Kidney capillary endothelial cell (primary cell): ENCODE measurements at places on chromosomes 16 and 17.

DNA sequence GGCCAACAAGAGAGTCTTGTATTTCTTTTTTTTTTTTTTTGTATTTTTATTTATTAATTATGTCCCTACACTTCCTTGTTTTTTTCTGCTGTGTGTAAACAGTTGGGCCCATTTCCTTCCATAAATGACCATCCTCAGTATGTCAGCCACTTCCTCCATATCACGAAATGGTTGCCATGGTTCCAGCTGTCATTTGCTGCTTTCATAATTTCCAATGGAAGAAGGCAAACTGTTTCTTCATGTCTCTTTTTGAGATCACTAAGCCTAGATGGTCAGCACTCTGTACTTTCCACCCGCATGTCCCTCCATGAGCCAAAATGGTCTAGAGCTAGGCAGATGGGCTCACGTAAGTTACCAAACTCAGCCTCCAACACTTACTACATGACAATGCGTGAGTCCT lies 133.5 kb upstream of the FOXF1 start:
- no peak for DNase-seq

GRCh38 chr16:57041182-57042156 lies 50.9 kb upstream of the CPNE2 start:
- no peak for DNase-seq

DNA sequence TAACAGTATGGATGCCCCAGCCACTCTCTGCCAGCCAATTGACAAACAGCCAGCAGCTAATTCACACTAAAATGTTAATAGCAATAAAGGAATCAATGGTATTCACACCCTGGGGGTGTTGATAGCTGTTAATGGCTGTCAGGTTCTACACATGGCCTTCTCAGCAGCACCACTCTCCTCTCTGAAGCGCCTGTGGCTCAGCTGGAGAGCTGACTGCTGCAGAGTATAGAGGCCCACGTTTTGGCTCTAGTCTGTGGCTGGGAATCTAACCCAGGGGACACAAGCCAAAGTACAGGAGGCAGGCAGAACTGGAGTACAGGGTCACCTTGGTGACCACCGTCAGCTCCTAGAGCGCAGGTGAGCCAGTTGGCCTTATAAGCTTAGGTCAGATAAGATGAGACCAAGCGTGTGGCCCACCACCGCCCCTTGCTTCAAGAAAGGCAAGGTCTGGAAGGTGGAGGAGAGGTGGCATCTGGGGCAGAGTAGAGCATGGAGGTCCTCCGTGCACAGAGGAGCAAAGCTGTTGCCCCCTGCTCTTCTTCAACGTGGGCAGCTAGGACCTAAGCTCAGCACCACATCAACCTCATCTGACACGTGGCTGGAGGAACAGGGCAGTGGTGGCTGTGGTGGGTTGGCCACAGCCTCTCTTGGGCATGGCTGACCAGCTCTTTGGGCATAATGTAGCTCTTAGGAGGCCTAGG lies 25.4 kb downstream of the CCR7 start:
- no peak for DNase-seq

GRCh38 chr16:81748476-81749198 lies 30.5 kb upstream of the PLCG2 start:
- no peak for DNase-seq

DNA sequence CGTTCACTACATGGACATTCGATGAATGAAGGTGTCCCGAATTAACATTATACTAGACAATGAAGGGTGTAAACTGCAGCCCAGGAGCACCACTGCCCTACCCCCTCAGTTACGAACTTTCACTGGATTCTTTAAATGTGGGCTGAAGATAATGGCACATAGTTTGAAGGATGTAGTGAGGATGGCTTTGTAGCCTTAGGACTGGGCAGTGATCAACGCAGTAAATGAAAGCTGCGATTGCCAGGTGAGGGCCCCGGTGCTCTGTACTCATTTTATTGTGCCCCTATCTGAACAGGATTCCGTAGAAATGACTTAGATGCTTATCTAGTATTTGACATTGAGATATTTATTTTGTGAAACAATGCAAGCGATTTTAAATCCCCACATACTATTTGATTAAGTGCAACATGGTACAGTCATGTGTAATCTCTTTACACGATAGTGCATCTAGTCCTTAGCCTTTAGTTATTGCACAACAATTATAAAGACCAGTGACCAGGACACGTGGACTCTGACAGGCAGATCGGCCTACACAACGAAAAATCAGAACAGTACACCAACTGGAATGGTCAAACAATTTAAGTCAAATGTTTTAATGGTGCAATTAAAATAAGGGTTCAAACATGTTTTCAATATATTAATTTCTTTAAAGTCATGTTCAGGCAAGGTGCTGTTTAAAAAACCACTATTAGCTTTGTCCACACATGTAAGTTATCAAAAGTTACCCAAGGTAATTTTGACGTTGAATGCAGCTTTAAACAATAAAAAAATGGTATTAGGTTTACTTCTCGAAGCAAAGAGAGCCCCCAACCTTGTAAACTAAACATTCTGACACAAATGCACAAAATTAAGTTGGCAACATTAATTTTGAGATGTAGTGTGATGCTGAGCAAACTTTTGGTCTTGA lies 17.4 kb upstream of the ERN1 start:
- no peak for DNase-seq

DNA sequence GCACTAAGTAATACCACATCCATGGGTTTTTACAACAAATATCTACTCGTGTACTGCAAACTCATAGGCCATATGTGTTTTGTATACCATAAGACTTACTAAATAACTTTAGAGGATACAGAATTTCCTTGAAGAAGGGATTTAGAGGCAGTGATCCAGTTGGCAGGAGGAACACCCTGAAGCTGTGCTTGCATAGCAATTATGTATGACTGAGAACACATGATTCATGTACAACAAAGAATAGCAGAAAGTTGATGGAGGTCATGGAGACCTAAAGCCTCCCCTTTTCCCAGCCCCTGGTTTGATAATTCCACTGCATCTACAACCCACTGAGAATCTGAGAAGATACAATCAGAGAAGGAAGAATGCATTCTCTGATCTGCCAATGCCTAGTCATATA lies 83.8 kb upstream of the PMFBP1 start:
- DNase-seq = no peak

- DNase-seq = no peak
Observed at GRCh38 chr16:68037841-68038597, 14.9 kb downstream of the DUS2 start.

GRCh38 chr17:49496183-49496866 lies 1.2 kb downstream of the NGFR start:
- DNase-seq = peak; percentile 18

- DNase-seq = no peak
Observed at GRCh38 chr17:68646626-68647526, 45.7 kb upstream of the FAM20A start.

GRCh38 chr16:20415541-20415940 lies 6.2 kb downstream of the ACSM5 start:
- DNase-seq = peak; percentile 10

- DNase-seq = no peak
Observed at GRCh38 chr17:39794249-39794970, 56.7 kb downstream of the GRB7 start.

- no peak for DNase-seq
Observed at GRCh38 chr16:17511340-17511739, 40.6 kb upstream of the XYLT1 start.

DNA sequence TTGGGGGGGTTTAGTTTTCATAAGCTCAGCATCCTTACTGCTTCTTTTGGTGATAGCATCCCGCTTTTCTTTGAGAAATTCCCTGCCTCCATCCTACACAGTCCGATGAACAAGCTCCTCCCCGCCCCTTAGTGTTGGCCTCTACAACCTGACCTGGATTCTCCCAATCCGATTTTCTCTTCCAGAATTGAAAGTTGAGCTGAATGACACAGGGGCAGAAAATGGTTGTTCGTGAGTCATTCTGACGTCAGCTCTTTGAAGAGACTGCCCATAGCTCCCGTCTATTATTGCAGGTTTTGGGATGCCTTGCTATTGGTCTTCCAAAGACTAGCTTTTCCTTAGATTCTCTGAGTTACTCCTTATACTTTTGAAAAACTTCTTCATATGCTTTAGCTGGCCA lies 279.7 kb downstream of the SLC39A11 start:
- DNase-seq = no peak

DNA sequence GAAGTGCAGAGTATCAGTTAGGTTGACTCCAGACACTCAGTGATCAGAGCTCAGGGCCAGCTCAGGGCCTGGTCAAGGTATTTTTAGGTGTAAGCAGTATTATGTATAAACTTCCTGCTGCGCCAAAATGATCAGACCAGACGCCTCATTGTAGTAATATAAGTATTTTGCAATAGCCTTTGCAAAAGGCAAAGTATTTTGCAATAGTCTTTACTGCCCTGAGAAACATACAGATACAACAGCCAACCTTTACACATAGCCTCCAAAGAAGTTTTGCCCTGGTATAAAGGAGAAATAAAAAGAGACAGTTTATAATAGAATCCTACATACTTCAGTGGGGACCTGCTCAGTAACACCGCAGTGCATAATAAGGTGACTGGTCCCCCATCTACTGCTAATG lies 333.0 kb upstream of the EEF2KMT start:
- no peak for DNase-seq

- no peak for DNase-seq
Observed at GRCh38 chr16:15031586-15031985, 24.3 kb downstream of the NTAN1 start.

DNA sequence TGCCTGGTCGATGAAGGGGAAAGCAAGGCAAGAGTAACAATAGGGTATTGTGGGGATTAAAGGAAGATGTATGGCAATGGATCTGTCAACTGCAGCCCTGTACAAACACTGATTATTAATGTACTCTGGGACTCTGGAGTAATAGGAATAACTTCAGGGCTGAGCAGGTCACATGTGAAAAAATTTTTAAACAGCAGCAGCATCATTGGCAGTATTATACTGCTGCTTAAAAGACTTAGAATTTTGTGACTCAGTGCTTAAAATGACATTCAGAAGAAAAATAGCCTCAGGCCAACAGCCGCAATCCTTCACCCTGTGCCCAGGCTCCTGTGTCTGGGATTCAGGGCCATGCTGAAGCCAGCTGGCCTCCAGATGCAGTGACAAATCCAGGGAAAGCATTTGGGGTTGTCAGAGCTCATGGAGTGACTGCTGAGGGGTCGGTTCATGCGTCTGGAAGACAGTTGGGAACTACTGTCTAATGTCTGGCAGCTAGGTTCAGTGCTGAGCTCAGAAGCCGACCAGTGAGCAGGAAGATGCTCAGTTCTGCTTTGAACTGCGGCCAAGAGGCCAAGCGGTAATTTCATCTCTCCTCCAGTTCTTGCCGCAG lies 22.2 kb downstream of the TEX2 start:
- DNase-seq = no peak

DNA sequence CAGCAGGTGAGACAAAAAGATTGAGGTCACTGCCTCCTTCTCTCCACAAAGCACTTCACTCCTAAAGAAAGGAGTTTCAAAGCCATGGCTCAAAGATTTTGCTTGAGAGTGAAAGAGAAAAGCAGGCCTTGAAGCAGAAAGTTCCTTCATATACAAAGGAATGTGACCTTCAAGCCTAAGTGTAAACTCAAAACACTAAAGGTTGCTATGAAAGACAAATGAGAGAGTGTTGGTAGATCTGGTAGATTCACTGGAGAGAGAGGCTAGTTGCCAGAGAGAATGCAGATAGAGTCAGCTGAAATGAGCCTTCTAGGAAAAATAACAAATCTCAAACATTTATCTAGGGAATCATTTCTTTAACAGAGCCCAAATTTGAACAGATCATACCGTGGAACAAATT lies 305.2 kb downstream of the CDH8 start:
- DNase-seq = no peak

DNA sequence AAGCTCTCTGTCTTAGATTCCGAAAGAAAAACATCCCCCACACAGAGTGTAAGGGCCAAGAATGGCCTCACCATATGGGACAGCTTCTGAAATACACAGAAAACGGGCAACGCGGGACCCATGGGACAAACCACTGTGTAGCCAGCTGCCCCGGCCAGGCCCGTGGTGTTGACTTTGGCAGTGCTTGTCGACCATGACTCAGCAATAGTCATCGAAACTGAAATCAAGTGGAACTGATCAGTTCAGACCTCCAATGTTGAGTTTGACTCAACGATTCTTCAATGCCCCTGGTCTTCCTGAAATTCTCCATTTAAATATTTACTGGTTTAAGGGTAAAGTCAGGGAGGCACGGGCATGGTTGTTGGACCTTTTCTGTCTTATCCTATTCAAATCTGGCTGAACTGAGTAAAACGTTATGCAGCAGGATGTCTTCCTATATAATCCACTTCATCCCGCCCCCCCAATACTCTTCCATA lies 27.5 kb downstream of the ZFHX3 start:
- no peak for DNase-seq

DNA sequence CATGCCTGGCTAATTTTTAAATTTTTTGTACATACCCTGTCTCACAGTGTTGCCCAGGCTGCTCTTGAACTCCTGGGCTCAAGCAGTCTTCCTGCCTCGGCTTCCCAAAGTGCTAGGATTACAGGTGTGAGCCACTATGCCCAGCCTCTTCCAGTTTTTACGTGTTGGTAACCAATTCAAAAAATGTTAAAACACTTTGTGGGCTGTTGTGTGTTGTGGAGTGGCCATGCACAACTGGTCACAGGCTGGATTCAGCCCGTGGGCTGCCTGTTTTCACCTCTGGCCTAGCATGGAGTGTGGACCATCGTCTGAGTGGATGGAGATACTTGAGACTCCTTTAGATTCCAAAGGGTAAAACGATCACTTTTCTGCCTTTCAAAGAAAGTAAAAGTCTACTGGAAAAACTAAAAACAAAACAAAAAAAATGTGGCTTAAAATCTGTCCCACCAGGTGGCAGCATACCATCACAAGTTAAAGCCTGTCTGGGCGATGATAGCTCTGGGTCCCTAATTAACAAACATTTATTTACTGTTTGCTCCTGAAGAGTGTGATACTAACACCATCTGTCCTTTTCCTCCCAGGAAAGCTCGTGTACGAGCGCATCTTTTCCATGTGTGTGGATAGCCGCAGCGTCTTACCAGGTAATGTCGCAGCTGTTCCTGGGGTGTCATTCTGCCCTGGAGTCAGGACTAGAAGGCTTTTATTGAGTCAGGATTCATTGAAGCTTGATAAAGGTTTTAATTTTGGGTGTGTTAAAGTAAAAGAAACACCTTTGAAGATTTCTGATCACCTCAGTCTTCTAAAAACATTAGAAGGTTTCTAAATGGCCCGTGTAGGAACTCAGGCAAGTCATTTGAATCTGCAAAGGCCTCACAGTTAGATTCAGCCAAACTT lies 45.8 kb downstream of the VPS35L start:
- DNase-seq = peak; percentile 46

DNA sequence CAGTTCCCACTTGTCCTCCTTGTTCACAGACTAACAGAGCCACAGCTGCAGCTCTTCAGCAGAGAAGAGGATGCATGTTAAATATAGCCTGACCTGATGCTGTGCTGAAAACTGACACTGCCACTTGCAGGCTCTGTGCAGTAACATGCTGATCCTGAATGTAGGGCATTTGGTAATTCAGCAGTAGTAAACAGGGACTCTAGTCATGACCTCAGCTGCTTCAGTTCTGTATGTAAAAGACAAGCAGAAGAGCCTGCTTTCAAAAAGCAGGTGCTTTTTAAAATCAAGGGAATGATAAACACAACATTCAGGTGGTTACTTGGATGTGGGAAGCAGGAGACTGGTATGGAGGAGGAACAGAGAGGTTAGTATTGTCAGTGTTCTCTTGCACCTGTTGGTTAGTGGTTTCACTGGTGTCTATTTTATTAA lies 33.8 kb downstream of the ESRP2 start:
- DNase-seq = no peak
